ENCODE measurements at places on chromosomes 7 and 10. TPM values are rescaled to one million over a fixed set of nuclear protein-coding genes. Genes with fewer than 3 reads are reported as not detected.

IFIT3 gene
- total RNA-seq = 14.1 TPM

PLAC9 gene
- total RNA-seq = 0.68 TPM

COL26A1 gene
- not detected for total RNA-seq

CFAP69 gene
- total RNA-seq = 1.1 TPM

TAS2R4 gene
- total RNA-seq = 0.42 TPM

PRTFDC1 gene
- total RNA-seq = 8.0 TPM

TMEM229A gene
- not detected for total RNA-seq

TAC1 gene
- total RNA-seq = not detected

LIPK gene
- total RNA-seq = not detected

CTAGE4 gene
- not detected for total RNA-seq

PIK3CG gene
- total RNA-seq = 4.1 TPM

FAM13C gene
- 16.7 TPM for total RNA-seq

GPRIN2 gene
- 0.09 TPM for total RNA-seq

MLXIPL gene
- total RNA-seq = not detected

CELF2 gene
- total RNA-seq = 10.2 TPM

FKBP9 gene
- total RNA-seq = 168 TPM

SFRP4 gene
- not detected for total RNA-seq

FOXI2 gene
- total RNA-seq = not detected

GRK5 gene
- 47.0 TPM for total RNA-seq

ERVW-1 gene
- total RNA-seq = not detected

BLNK gene
- not detected for total RNA-seq

MMD2 gene
- total RNA-seq = not detected

HYAL4 gene
- total RNA-seq = not detected

ABCB4 gene
- 0.14 TPM for total RNA-seq

SYT15B gene
- 0.51 TPM for total RNA-seq

Measured in dermis blood vessel endothelial cell (primary cell).